GM18507 (cell line): ENCODE measurements at places on chromosomes 6 and 20.

DNA sequence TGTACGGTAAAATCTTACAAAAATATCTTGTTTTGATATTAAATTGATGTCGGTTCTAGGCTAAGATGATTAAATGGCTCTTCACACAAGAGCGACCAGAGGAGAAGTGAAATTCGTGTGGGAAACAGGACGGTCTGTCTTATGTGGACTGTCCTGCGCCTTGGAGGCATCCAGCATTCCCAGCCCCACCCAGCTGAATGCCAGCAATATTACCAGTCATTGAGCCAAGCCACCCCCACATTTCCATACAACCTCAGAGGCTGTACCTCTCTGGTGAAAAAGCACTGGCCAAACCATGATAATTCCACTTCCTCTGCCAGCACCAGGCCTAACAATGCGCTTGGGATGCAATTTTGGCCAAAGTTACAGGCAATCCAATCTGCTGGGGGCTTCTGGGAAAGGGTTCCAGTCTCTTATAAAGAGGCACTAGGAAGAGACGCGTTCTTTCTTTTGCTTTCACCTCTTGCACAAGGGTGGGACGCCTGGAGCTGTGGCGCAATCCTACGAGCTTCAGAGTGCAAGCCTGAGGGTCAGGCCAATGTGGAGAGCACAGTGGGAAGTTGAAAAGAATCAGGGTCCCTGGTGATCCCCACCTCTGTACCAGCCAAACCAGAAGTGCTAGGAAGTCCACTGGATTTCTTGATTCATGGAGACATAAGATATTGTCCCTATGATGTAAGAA, 213.1 kb downstream of the PREX1 start:
- no peak for DNase-seq

GRCh38 chr6:105781915-105782314, 304.2 kb upstream of the PRDM1 start:
- no peak for DNase-seq

- no peak for DNase-seq
Measured at GRCh38 chr6:20266851-20267608, 54.8 kb upstream of the MBOAT1 start.

GRCh38 chr6:79862126-79862525, 85.2 kb downstream of the ELOVL4 start:
- DNase-seq = no peak

- DNase-seq = no peak
Measured at GRCh38 chr20:6269168-6269873, 146.5 kb upstream of the FERMT1 start.

- no peak for DNase-seq
Measured at GRCh38 chr20:23399568-23400241, 21.6 kb downstream of the NAPB start.

GRCh38 chr6:10407018-10407673, 7.7 kb downstream of the TFAP2A start:
- DNase-seq = no peak

DNA sequence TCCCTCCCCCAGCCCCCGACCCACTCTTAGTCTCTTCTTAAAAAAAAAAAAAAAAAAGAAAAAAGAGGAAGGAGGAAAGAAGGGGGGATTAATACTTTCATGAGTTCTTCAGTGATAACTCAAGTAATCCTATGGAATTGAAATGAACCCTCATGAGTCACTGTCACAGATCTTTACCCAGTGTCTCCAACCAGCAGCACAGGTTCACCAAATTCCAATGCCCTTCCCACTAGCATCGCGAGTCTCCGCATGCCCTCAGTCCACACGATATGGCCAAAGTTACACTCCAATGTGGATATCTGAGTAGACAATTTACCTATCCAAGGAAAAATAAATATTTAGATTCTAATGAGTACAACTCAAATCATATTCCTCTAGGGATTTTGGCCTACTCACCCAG, 74.5 kb downstream of the MDN1 start:
- DNase-seq = no peak

- no peak for DNase-seq
Measured at GRCh38 chr6:14524319-14524718, 406.7 kb downstream of the CD83 start.

DNA sequence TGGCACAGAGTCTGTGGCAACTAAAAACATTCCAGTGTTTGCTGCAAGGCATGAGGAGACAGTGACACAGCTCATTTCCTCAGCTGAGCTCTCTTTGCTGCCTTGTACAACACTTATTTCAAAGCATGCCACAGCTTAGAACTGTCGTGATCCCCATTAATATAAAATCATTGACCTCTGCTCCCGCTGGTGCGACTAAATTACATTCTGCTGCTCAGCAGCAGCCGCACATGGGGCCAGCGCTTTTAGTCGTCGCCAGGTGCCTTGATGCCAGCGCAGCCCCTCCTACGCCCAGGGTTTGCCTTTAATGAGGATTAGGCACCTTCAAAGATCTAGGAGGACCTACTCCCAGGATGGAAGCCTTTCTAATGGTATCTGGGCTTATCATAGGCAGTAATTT, 717.9 kb upstream of the POU3F2 start:
- DNase-seq = no peak

DNA sequence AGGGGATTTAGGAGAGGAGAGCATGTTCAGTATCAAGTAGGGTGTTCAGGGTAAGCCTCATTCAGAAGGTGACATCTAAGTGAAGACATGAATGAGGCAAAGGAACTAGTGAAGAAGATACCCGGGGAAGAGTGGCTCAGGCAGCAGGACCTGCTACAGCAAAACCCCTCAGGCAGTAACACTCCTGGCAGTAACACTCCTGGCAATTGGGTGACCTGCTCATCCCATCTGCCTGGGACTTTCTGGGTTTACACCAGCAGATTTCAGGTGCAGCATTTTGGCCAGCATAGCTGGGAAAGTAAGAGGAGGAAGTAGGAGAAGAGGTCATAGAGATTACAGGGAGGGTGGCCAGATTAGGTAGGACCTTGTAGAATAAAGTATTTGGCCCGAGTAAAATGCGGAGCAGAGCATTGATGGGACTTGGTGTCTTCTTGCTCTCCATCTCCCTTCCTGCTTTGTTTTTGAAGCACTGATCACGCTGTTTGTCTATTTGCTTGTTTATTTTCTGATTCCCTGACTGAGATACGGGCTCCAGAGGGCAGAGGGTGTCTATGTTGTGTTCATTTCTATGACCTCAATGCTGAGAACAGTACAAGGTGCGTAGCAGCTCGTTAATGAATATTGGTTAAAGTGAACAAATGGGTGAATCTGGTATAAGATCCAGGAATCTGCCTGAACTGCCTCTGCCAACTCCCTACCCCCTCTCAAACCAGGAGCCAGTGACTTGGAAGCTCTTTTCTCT, 88.3 kb downstream of the IYD start:
- DNase-seq = no peak

DNA sequence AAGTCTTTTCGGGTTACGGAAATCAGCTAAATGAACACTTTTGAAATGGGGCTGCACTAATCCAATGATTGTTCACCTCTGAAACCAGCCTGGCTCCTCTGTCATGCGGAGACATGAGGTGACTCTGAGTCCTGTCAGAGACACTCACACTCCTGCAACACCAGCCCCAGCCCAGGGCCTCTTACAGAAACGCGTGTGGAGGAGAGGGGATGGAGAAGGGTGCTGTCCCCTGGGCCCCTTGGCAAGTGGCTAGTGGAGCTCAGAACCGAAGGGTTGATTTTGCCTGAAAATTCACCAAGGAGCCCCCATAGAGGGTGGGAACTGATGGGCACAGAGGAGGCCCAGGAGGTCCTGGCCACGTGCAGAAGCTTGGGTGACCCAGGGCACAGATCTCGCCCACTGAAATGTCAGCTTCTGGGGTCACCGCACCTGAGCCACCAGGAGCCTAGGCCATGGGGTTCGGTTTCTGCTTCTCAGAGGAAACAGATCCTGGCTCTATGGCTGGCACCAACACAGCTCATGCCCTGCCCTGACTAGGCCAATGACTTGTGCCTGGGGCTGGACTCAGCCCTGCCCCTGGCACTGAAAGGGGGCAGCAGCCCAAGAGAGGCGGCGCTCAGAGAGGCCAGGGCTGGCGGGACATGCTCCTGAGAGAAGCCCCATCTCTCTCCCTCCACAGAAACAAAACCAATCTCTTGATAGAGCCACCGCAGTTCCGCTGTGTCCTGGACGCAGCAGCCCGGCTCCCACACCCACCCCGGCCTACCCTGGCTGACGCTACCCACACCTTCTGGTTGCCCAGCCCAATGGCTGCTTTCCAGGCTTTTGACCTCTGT, 144.7 kb downstream of the ERMARD start:
- no peak for DNase-seq
